ELR (cell line): ENCODE measurements at places on chromosomes 3 and 15.

GRCh38 chr3:172911142-172911541, 160.6 kb downstream of the ECT2 start:
- DNase-seq, result no peak

DNA sequence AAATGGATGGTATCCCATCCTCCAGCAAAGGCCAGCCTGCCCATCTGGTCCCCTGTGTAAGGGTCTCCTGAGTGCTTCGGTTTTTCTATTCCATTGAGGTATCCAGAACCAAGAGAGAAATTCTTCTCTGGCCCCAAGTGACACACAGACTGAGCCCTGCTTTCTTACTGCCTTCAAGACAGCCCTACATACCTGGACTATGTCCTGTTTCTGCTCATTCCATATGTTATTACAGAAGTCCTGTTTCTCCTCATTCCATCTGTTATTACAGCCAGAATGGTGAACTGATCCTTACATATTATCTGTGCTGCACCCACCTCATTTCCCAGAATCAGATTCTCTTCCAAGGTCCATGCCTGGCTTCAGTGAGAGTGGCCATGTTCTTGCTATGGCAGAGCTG, 115.2 kb downstream of the DCLK3 start:
- DNase-seq, result no peak

GRCh38 chr3:52218026-52218425, 7.4 kb downstream of the TLR9 start:
- DNase-seq, result no peak

GRCh38 chr3:10738688-10739372, 77.2 kb upstream of the SLC6A11 start:
- peak; percentile 69 for DNase-seq

- DNase-seq, result no peak
Measured at GRCh38 chr15:87120555-87120954, 1040.9 kb downstream of the AGBL1 start.
